NCI-H1694 (cell line): ENCODE measurements at places on chromosomes 2 and 18.

GRCh38 chr2:100423631-100424030 lies 6.2 kb upstream of the CHST10 start:
- DNase-seq, result no peak

DNA sequence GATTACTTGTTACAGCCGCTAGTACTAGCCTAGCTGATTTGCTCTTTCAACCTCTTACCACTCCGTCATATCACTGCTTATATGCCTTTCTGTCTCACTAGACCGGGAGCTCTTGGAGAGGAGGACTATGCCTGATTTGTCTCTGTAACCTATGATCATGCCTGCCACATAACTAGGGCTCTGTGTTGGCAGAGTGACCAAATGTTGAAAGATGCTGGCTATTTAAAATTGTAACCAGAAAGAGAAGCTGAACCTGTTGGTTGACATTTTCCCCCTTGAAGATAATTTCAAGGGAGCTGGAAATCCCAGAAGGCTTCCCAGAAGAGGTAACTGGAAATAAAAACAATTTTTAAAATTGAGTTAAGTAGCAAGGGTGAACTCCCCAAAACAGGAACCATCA lies 124.1 kb upstream of the MYCN start:
- DNase-seq, result no peak

GRCh38 chr2:47767880-47768609 lies 14.9 kb upstream of the MSH6 start:
- peak; percentile 28 for DNase-seq

GRCh38 chr2:159912580-159912979 lies 114.6 kb upstream of the CD302 start:
- no peak for DNase-seq

- DNase-seq, result no peak
These were observed 599.1 kb downstream of the NYAP2 start for GRCh38 chr2:225998653-225999052.

DNA sequence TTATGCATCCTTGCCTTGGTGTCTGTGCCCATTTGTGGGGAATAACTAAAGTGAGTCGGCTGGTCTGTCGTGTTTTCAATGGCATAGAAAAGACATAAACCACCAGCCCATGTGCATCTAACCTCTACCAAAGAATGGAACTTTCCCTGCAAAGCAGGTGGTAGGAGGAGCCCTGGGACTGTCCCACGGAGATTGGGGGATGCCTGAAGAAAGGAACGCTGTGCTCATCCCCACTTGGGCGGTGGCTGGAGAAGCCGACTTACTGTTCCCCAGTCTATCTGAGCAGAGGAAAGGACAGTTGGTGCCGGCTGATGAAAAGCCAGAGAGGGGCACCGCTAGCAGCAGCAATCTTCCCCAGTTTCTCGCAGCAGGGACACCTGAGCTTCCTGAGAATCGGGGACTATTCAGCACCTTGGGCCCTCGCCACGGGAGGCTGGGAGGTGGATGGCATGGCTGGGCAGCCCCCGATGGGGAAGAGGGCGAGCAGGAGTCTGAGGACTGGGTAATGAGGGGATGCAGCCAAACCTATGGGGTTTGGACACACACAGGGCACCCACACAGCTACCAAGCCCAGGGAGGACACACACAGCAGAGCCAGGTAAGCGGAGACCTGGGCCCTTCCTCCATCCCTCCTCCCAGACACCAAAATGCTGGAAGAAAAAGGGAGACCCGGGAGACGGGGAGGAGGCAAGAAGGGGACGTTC lies 53.7 kb upstream of the AGAP1 start:
- DNase-seq, result no peak

GRCh38 chr2:66982766-66983165 lies 414.4 kb upstream of the ETAA1 start:
- no peak for DNase-seq

GRCh38 chr2:242054881-242055801 lies 185.6 kb downstream of the RTP5 start:
- DNase-seq, result no peak

- peak; percentile 21 for DNase-seq
These were observed 30.6 kb upstream of the TMBIM1 start for GRCh38 chr2:218322768-218323525.

DNA sequence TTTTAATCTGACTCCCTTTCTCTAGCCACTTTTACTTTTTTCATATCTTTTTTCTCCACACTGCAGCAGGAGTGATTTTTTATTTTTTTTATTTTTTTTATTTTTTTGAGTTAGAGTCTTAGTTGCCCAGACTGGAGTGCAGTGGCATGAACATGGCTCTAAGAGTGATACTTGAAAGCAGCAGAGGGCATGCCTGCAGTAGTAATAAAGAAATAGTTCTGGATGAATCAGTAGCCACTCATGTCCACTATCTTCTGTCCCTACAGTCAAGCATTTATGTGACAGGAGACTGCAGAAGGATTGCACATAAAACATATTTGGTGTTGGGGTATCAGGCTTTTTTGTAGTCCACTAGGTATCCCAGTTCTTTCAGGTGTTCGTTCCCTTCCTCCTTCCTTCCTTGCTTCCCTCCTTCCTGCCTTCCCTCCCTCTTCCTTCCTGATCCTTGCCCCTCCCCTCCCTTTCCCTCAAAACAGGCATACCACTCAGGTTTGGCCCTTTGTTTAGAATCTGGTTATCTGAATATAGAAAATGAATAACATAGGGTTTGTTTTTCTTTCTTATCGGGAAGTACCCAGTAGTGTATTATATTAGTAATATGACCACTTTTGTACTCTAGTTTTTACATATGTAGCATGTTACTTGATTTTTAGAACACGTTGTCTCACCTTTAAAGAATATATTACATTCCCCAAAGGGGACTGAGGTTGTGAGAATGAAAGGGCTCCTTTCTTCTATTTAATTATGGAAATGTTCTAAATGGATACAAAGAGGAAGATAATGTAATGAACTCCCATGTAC lies 23.5 kb downstream of the MIB1 start:
- DNase-seq, result no peak

DNA sequence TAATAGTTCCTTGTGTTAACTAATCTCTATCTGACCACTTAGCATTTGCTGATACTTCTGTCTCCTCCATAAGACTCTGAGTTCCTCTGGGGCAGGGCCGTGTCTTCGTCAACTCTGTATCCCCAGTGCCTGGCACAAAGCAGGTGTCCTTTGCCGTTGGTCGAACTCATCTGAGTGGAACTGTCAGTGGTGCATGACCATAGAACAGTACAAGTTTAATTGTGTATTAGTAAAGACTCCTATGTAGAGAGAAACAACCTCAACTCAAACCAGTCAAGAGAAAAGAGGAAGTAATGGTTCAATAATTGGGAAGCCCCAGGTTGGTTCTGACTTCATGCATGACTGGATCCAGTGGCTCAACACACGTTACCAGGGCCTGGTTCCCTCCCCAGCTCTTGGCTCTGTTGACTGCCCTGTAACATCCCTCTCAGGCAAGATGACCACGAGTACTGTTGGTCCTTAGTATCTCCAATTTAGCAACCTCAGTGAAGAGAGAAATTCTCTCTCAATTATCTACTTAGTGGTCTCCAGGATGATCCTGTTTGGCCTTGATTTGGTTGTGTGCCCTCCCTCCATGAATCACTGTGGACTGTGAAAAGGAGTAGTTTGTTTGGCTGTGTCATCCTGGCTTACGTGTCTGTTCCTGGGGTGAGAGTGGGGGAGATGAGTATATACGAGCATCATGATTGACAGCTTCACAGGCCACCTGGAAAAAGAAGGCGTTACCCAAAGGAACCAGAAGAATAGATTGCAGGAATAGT lies 58.5 kb upstream of the MSH6 start:
- DNase-seq, result no peak

- DNase-seq, result no peak
These were observed 420.5 kb downstream of the STK39 start for GRCh38 chr2:167826906-167827305.

GRCh38 chr18:23502516-23503037 lies 734 bp upstream of the RMC1 start:
- DNase-seq, result no peak

DNA sequence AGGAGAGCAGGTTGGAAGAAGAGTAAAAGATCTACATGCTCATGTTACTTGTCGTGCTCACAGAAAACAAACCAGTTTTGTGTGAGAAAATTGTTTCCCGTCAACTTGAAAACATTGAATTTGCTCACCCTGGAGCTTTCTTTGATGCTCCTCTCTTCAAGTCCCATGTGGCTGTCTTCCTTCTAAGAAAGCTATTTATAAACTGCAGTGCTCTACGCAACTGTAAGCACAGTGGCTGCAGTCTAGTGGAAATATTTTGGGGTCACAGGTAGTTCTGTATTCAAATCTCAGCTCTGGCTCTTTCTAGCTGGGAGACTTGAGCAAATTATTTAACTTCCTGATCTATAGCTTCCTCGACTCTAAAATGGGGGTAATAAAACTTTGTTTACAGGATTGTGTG lies 211.8 kb downstream of the PLCL1 start:
- DNase-seq, result no peak

GRCh38 chr2:232887171-232887850 lies 17.2 kb downstream of the SNORC start:
- DNase-seq, result no peak

GRCh38 chr2:30262716-30263309 lies 31.5 kb downstream of the LBH start:
- DNase-seq, result no peak

DNA sequence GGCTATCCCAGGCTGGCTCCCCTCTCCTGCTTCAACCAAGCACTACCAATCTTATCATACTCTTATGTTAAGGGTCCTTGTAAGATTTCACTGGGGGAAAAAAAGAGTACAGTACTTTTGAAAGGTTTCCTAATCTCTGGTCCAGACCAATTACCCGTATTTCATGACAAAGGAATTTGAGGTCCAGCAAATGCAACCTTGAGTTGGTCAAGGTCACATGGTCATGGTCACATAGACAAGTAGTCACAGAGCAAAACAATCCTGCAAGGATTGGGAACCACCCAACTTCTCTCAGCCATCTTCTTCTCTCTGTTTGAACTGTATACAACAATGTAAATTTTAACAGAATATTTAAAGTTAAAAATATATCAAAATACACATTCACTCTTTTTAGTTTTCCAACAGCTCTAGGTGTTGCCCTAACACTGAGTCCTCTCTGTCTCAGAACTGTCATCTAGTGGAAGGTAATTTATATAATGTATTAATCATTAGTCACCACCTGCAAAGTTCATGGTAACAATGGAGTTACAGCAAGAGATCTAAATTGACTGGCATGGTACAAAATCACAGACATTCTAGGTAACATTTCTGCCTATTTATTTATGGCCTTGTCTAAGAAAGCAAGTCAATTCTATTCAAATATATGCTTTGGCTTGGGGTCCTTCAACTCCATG lies 21.5 kb downstream of the DTNB start:
- no peak for DNase-seq

DNA sequence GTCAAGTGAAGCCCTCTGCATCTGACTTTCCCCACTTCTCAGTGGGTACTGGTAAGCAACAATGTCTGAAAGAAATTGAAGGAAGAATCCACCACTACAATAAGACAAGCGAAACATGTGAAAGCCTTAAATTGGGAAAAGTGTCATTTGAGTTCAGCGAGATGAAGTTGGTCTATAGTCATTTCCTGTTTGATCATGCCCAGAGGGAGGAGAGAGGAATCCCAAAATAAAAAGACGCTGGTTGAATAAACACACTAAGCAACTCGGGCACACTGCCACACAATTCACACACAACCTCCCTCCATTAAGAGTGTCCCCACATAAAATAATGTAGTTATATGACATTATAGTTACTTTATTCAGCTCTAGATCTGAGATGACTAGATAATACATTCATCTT lies 166.1 kb downstream of the CBLN2 start:
- no peak for DNase-seq

GRCh38 chr2:227428731-227429285 lies 41.1 kb upstream of the SCYGR1 start:
- no peak for DNase-seq

GRCh38 chr2:174667250-174667860 lies 69.8 kb upstream of the WIPF1 start:
- DNase-seq, result no peak

DNA sequence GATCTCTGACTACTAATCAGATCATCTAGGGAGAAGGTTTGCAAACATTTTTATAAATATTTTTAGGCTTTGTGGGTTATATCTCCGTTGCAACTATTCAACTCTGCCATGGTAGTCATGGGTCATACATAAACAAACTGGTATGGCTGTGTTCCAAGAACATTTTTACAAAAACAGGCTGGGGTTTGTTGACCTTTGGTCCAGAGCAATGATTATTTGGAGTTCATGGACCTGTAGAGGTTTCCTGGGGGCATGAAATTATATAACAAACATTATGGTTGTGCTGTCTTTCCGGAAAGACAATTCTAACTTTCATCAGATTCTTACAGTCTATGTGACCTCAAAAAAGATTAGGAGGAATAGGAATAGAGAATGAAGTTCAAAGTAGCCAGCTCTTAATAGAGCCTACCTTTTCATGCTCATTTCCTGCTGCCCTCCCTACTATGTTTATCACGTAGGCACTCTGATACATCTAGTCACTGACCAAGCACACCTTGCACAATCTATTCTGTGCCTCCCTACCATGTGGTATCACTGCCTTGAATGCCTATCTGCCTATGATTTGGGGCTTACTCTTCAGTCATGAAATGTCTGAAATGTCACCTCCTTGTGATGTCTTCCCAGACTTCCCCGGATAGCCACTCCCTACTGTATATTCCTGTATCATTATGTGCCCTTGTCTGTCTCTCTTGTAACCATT lies 102.4 kb upstream of the SCN1A start:
- no peak for DNase-seq

DNA sequence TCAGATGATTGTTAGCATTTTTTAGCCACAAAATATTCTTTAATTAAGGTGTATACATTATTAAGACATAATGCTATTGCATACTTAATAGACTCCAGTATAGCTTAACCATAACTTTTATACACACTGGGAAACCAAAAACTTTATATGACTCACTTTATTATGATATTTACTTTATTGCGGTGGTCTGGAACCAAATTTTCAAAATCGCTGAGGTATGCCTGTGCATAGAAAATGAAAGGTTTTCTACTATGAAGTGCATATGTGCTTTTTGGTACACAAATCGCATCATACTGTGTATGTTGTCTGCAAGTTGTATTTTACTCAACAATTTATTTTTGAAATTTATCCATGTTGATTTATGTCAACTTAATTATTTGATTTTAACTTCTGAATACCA lies 875.1 kb downstream of the SLC4A3 start:
- no peak for DNase-seq

DNA sequence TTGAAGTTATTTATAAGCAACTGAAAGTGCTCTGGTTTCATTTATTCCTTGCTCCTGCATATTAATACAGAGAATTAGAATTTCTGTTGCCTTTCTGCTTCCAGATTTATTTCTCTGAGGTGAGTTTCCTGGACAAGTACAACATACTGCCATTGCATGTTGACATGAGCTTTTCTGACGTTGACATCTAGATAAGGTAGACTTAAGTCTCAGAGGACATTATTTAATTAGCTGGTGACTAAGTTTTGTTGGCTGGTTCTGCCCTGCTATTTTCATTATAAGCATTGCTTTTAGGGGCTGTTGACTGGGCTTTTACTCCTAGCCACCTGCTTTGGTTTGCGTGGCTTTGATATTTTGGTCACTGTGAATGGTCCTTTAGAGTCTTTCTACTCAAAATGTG lies 282.9 kb upstream of the SPRED2 start:
- no peak for DNase-seq
